Cardiac muscle cell (in vitro differentiated cells and primary cell): ENCODE measurements at places on chromosomes 2 and 18. TPM values are rescaled to one million over a fixed set of nuclear protein-coding genes. Genes with fewer than 3 reads are reported as not detected.

DNA sequence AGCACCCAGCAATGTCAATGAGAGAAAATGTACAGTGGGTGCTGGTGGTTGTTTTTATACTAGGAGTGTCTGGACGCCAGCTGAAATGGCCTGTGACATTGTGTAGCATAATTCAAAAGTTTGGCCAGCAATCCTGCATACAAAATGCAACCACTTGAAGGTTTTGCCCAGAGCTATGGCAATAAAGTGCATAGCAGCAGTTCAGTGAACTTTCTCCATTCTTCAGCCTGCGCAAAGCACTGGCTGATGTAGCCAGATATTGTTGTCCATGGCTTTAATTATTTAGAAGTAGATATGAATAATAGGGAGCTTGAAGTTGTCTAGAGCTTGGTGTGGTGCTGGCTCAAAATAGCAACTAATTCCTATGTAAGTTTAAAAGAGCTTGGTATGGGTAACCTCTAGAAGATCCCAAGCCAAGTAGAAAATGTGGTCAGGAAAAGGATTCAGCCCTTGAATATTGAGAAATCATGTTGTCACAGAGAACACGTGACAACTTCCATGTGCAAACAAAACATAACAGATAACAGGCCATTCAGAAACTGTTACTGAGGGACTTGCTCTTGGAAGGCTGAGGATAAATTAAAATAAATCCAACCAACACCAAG is 33.3 kb upstream of the PGAP1 start:
- no peaks in the 10 kb centered on the region for H3K27me3 ChIP-seq
- H3K4me1 ChIP-seq: no peaks in the 10 kb centered on the region
- H3K36me3 ChIP-seq: no peaks in the 10 kb centered on the region
- H3K4me3 ChIP-seq: no peak overlapping the region

DNA sequence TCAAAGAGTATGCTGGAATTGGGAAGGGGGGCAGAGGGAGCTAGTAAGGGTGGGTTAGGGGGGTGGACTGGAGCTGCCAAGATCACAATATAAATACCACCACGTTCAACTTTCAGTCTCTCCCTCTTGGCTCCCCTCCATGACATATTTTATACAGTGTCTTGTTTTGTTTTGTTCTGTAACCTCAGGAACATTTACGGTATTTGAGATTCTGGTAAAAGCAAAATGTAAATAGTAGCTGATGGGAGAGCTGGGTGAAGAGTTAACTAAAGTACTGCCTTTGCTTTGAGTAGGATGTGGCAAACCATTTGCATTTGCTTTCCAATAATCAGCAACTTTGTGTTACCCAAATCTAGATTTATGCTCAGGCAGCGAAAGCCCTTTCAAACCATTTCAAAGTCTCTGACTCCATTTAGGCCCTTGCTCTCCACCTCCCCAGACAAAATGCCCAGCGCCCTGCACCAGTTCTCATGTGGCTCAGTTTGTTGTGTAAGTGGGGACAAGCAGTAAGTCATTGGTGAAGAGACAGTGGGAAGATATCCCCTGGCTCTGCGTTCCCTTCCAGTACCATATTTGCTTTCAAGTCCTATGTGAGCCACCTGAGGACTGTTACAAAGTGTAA is 17.4 kb downstream of the IRS1 start:
- peaks cover 20% of the 10 kb centered on the region for H3K4me1 ChIP-seq
- no peak for DNase-seq
- H3K27ac ChIP-seq: peak overlapping the region; percentile 58

- H3K27me3 ChIP-seq: no peaks in the 10 kb centered on the region
- DNase-seq: peak; percentile 92
- H3K27ac ChIP-seq: peak overlapping the region; percentile 94
- peaks cover 81% of the 10 kb centered on the region for H3K4me1 ChIP-seq
- no peaks in the 10 kb centered on the region for H3K36me3 ChIP-seq
Measured at GRCh38 chr18:36468161-36468560, 170.6 kb downstream of the FHOD3 start.

DNA sequence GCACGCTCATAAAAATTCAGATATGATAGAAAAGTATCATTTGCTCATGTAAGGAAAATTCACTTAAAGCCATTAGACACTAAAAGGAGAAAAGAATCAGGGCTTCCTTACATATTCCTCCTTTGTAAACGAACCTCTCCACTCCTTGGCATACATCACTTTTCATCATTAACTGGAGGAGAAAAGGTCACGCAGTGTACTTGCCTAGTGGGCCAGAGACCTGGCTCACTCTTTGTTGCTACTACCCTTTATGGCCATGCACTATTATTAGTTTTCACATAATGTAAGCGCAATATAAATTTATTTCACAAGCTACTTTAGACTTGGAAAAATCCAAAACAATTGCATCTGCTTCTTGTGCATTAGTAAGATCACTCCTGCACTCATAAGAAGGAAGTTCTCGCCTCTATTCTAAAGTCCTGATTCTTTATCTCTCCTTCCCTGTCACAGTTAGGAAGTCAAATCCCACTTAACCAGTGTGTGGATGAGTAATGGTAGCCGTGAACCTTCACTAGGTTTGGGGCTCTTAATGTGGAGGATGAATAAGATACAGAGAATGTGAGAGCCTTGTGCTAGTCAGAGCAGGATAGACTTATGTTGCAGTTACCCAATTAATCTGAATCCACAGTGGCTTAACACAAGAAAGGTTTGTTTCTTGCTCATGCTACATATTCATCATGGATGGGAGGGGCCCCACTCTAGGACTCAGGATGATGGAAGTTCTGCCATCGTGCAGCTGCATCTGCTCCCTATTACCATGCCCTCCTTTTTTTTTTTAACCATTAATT is 115.0 kb upstream of the GLS start:
- H3K36me3 ChIP-seq: no peaks in the 10 kb centered on the region
- no peak for DNase-seq
- H3K27me3 ChIP-seq: no peaks in the 10 kb centered on the region
- H3K27ac ChIP-seq: no peak overlapping the region

Gene SP140
- 0.07 and 0.12 TPM in 2 replicates for total RNA-seq

DNA sequence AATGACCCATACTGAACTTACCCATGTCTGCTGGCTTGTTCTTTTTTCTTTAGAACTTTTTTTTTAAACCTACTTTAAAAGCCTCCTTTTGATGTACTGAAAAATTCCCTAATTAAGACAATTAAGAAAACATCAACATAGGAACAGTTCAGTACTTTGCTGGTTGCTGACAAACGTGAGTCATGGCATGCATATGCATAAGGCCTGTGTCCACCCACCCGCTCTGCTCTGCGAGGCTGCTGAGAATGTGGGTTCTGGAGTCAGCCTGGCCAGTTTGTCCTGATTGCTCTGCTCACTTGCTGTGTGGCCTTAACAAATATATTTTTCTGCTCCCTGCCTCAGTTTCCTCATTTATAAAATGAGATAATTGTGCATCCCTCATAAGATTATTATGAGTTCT is 27.3 kb downstream of the LAMA3 start:
- no peak overlapping the region for H3K27ac ChIP-seq
- H3K4me3 ChIP-seq: no peak overlapping the region
- H3K36me3 ChIP-seq: no peaks in the 10 kb centered on the region
- peak; percentile 88 for DNase-seq
- peaks cover under 1% of the 10 kb centered on the region for H3K4me1 ChIP-seq

GRCh38 chr2:177272765-177273164 is 8.2 kb upstream of the NFE2L2 start:
- DNase-seq: no peak
- no peaks in the 10 kb centered on the region for H3K27me3 ChIP-seq
- H3K27ac ChIP-seq: no peak overlapping the region
- no peaks in the 10 kb centered on the region for H3K4me1 ChIP-seq

- DNase-seq: no peak
- no peaks in the 10 kb centered on the region for H3K36me3 ChIP-seq
- no peaks in the 10 kb centered on the region for H3K27me3 ChIP-seq
- peaks cover 28% of the 10 kb centered on the region for H3K4me1 ChIP-seq
- no peak overlapping the region for H3K4me3 ChIP-seq
Measured at GRCh38 chr18:6778459-6779247, 49.1 kb downstream of the ARHGAP28 start.

- no peaks in the 10 kb centered on the region for H3K36me3 ChIP-seq
- no peak overlapping the region for H3K27ac ChIP-seq
- H3K4me1 ChIP-seq: no peaks in the 10 kb centered on the region
- H3K27me3 ChIP-seq: peaks cover 58% of the 10 kb centered on the region
- no peak overlapping the region for H3K4me3 ChIP-seq
- no peak for DNase-seq
Measured at GRCh38 chr2:190413421-190413820, 5.3 kb downstream of the MFSD6 start.

DNA sequence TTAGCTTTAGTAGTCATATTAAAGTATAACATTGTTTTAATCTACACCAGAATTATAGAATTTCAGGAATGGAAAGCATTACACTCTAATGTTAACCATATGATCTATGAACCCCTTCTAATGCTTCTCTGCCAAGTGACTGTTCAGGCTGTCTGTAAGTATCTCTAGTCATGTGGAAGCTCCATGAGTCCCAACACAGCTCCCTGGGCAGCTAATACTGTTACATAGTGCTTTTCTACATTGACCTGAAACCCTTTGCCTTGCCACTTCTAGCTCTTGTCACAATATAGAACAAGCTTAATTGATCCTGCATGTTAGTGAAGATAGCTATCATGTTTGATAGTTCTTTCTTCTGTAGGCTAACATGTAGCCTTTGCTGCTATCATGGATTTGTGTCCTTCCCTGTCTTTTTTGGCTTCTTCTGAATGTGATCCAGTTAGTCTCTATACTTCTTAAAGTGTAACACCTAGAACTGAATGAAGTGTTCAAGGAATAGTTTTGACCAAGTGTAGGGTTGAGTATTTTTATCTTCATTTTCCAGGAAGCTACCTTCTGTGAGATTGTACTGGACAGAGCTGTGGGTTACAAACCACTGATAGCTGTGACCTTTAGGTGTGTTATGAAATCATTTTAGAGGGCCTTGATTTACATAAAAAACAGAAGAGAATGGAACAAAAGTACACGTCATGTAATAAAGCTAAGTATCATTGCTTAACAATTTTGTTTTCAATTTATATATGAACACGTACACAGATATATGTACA is 23.7 kb downstream of the BABAM2 start:
- H3K4me1 ChIP-seq: peaks cover 11% of the 10 kb centered on the region
- H3K36me3 ChIP-seq: no peaks in the 10 kb centered on the region
- no peaks in the 10 kb centered on the region for H3K27me3 ChIP-seq
- H3K27ac ChIP-seq: no peak overlapping the region
- no peak for DNase-seq
- no peak overlapping the region for H3K4me3 ChIP-seq

DNA sequence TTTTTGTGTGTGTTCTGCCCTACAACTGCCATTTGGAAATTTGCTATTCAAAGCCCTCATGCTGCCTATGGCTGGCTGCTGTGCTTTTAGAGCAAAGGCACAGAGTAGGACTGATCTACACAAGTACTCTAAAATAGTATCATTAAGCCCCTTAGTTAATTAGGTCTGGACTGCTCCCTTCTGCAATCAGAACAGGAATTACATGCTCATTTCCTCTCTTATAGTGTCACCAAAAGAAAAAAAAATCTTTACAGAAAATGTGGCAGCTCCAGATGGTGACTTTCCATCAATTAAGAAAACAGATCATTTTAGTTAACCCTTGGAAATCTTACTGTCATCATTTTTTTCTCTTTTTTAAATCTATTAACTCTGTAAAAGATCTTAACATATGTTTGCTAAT is 337.5 kb downstream of the RIT2 start:
- no peaks in the 10 kb centered on the region for H3K27me3 ChIP-seq
- H3K36me3 ChIP-seq: no peaks in the 10 kb centered on the region
- no peak overlapping the region for H3K4me3 ChIP-seq
- no peak for DNase-seq
- H3K4me1 ChIP-seq: no peaks in the 10 kb centered on the region

GRCh38 chr18:48623468-48624235 is 84.8 kb downstream of the CTIF start:
- no peaks in the 10 kb centered on the region for H3K36me3 ChIP-seq
- DNase-seq: peak; percentile 87
- no peak overlapping the region for H3K27ac ChIP-seq
- no peaks in the 10 kb centered on the region for H3K4me1 ChIP-seq
- H3K4me3 ChIP-seq: no peak overlapping the region

- no peaks in the 10 kb centered on the region for H3K4me1 ChIP-seq
- H3K27me3 ChIP-seq: no peaks in the 10 kb centered on the region
- H3K27ac ChIP-seq: no peak overlapping the region
- no peak overlapping the region for H3K4me3 ChIP-seq
Measured at GRCh38 chr2:98072442-98072841, 14.5 kb upstream of the VWA3B start.

- no peak overlapping the region for H3K4me3 ChIP-seq
- H3K36me3 ChIP-seq: no peaks in the 10 kb centered on the region
- DNase-seq: no peak
- H3K4me1 ChIP-seq: peaks cover 11% of the 10 kb centered on the region
- no peaks in the 10 kb centered on the region for H3K27me3 ChIP-seq
- no peak overlapping the region for H3K27ac ChIP-seq
Measured at GRCh38 chr2:32862269-32863055, 84.3 kb upstream of the LTBP1 start.

DNA sequence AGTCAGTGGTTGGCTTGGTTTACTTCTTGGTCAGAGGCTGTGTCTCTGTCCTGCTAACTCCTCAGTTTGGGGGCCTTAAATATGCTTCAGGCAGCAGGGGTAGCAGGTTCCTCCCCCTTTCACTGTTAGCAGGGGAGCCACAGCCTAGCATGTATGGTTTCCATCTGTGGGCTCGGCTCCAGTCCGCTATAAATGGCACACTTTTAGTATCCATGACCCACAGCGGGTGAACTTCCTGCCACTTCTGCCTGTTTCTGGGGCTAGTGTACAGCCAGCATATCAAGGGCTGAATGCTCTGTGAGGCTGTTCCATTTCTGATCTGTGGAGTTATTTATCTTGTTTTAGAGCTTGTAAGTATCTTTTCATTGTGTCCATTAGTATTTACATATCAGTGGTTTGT is 58.3 kb downstream of the MRPL33 start:
- no peak overlapping the region for H3K4me3 ChIP-seq
- H3K27me3 ChIP-seq: no peaks in the 10 kb centered on the region
- no peak for DNase-seq
- H3K36me3 ChIP-seq: no peaks in the 10 kb centered on the region

DNA sequence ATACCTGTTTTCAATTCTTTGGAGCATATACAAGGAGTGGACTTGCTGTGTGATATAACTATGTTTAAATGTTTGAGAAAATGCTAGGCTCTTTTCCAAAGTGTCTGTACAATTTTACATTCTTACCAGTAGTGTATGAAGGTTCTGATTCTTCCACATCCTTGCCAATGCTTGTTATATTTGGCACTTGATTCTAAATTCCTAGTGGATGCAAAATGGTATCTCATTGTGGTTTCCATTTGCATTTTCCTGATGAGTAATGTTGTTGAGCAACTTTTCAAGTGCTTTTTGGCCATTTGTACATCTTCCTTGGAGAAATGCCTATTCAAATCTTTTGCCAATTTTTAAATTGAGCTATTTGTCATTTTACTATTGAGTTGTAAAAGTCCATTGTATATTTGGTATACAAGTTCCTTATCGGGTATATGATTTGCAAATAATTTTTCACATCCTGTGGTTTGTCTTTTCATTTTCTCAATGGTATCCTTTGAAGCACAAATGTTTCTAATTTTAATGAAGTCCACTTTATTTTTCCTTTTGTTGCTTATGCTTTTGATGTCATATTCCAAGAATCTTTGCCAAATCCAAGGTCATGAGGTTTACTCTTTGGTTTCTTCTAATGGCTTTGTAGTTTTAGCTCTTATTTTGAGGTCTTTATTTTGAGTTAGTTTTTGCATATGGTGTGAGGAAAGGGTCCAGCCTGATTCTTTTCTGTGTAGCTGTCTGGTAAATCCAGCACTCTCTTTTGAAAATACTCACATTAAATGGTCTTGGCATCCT is 33.2 kb upstream of the CWC22 start:
- H3K4me3 ChIP-seq: no peak overlapping the region
- H3K4me1 ChIP-seq: no peaks in the 10 kb centered on the region
- H3K27ac ChIP-seq: no peak overlapping the region
- DNase-seq: no peak
- no peaks in the 10 kb centered on the region for H3K27me3 ChIP-seq

GRCh38 chr2:170145191-170145590 is 32.8 kb upstream of the MYO3B start:
- H3K4me3 ChIP-seq: no peak overlapping the region
- no peak for DNase-seq
- H3K36me3 ChIP-seq: no peaks in the 10 kb centered on the region

Gene KCNG2
- total RNA-seq: not detected in 2 replicates
